ENCODE measurements at places on chromosomes 6 and 20. TPM values are rescaled to one million over a fixed set of nuclear protein-coding genes. Genes with fewer than 3 reads are reported as not detected.

SOX4 gene
- 16.0 TPM for total RNA-seq

SIGLEC1 gene
- 55.8 TPM for total RNA-seq

RNF182 gene
- 0.36 TPM for total RNA-seq

HSPA12B gene
- total RNA-seq = 21.2 TPM

FUCA2 gene
- 36.6 TPM for total RNA-seq

DNA sequence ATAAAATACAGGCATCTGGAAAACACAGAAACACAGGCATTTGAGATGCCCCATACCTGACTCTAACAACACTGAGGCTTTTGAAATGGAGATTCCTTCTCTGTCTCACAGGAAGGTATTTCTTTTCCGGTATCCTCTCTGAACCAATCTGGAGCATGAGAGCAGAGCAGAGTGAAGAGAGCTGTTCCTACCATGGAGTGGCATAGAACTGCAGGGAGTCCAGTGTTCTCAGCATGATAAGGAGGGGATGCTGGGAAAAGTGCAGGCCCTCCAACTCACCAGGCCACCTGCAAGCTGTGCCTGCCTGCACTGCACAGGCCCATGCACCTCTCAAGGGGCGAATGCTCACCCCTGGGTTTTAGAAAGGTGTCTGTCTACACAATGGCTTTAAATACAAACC, 89.2 kb downstream of the FOXA2 start:
- no peak for DNase-seq

DNA sequence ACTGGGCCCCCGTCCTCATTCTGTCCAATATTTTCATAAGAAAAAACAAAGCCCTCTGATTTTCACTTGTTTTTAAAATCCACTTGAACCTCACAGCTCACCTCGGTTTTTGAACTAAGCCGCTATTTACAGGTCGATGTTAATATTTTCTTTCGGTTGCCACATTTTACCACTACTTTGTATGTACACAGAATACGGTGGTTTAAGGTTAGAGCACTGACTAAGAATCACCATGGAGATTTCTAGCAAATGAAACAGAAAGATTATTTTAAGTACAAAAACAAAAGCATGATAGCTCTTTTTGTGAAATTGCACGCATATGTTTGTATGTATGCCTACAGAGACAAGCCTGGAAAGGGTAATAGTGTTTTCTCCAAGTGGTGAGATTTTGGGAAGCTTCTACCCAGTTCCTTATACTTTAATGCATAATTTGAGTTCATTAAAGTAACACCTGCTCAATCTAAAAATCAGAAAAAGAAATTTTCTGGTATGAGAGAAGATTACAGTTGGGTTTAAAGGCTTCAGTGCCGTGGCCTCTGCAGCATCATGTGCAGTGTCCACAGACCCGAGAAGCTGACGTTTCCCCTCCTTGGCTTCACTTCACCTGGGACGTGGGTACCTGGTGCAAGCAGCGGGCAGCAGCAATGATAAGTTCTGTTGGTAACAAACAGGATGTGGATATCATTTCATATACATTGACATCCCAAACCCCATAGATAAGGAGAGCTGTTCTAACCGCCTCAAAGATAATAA, 144.0 kb downstream of the UST start:
- DNase-seq = no peak

GRCh38 chr6:48917233-48917632, 545.8 kb downstream of the MMUT start:
- DNase-seq = no peak

GRCh38 chr20:32999603-33000250, 4.5 kb downstream of the SUN5 start:
- no peak for DNase-seq

- no peak for DNase-seq
These were observed 8.7 kb downstream of the TAF4 start for GRCh38 chr20:62056975-62057374.

- DNase-seq = peak; percentile 12
These were observed 64.9 kb upstream of the BHLHE23 start for GRCh38 chr20:63071541-63072181.

- no peak for DNase-seq
These were observed 26.0 kb downstream of the HTR1E start for GRCh38 chr6:86963352-86963751.

DNA sequence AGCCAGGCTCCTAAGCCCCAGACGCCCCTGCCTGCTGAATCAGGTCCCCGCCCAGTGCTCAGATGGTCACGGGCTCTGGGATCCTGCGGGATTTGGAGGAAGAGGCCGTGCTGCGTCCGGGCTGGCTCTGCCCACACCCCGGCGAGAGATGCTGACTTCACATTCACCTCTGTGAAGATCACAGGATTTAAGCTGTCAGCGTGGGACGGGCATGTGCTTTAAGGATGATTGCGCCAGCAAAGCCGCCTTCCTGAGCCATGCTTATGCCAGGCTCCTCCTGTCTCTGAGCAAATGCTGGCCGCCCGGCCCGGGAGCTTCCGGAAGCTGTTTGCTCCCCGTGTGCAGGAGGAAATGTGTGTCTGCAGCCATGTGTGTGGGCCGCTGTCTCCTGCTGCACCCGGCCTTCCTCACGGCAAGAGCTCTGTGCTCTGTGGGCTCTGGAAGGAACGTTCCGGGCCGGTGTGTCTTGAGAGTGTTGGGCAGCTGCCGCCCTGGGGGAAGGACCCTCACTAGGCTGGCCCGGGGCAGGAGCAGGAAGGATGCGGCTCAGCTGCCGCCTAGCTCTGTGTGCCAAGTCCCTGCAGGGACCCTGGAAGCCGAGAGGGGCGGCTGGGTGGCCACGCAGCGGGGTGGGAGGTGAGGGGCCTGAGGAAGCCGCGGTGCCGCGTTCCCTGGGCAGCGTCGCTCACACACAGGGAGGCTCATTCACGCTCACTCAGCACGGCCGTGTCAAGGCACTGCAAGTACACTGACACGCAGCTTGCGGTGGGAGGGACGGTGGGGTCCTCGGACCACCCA, 19.0 kb upstream of the BHLHE23 start:
- DNase-seq = peak; percentile 73

All from aorta (tissue), 5 donors.